ENCODE measurements at places on chromosomes 13 and 19. TPM values are rescaled to one million over a fixed set of nuclear protein-coding genes. Genes with fewer than 3 reads are reported as not detected.

Gene ZNF665
- 6.6 TPM for total RNA-seq

- no peak overlapping the region for H3K4me3 ChIP-seq
- H3K36me3 ChIP-seq, result no peaks in the 10 kb centered on the region
- no peak for DNase-seq
- H3K27me3 ChIP-seq, result no peaks in the 10 kb centered on the region
Observed at GRCh38 chr13:35947315-35947714, 183.9 kb downstream of the DCLK1 start.

- H3K27me3 ChIP-seq, result peaks cover 27% of the 10 kb centered on the region
- no peak overlapping the region for H3K4me3 ChIP-seq
- DNase-seq, result peak; percentile 60
- peaks cover 4% of the 10 kb centered on the region for H3K4me1 ChIP-seq
- H3K36me3 ChIP-seq, result no peaks in the 10 kb centered on the region
Observed at GRCh38 chr13:113562085-113562749, 22.3 kb upstream of the TFDP1 start.

DNA sequence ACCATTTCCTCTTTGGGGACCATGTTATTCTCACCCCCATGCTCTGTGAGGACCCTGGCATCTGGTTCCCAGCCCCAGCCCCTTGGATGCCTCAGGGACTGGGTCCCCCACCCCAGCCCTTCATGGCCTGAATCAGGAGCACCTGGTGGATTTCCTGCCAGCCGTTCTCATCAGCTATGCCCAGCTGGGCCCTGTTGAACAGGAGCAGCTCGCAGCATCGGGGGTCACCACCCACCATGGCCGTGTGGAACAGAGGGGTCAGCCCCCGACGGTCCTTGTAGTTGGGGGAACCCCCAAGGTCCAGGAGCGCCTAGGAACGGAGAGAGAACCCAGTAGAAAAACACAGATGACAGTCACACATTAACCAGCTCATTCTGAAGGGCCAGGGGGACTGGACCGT, 7.8 kb downstream of the SHANK1 start:
- no peak for DNase-seq
- no peak overlapping the region for H3K4me3 ChIP-seq
- H3K27ac ChIP-seq, result no peak overlapping the region
- H3K4me1 ChIP-seq, result peaks cover 22% of the 10 kb centered on the region
- H3K27me3 ChIP-seq, result peaks cover 3% of the 10 kb centered on the region

Gene FFAR2
- not detected for total RNA-seq

DNA sequence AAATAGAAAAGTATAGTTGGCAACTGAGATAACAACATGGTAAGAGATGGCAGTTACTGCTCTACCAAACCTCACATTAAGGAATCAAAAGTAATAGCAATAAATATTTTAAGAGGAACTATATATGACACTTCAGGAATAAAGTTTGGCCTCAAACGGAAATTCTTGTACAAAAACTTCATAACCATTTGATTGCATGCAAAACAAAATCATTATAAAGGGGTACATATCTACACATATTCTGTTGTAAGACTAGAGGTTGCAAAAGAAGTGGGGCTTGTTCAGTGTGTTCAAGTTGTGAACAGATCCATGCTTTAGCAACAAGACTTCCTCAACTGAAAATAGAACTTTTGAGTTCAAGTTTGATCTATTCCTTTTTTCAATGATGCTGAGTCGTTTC, 133.5 kb upstream of the MIR17HG start:
- H3K36me3 ChIP-seq, result no peaks in the 10 kb centered on the region
- no peak for DNase-seq
- H3K4me3 ChIP-seq, result no peak overlapping the region
- no peak overlapping the region for H3K27ac ChIP-seq
- H3K27me3 ChIP-seq, result peaks cover 46% of the 10 kb centered on the region

DNA sequence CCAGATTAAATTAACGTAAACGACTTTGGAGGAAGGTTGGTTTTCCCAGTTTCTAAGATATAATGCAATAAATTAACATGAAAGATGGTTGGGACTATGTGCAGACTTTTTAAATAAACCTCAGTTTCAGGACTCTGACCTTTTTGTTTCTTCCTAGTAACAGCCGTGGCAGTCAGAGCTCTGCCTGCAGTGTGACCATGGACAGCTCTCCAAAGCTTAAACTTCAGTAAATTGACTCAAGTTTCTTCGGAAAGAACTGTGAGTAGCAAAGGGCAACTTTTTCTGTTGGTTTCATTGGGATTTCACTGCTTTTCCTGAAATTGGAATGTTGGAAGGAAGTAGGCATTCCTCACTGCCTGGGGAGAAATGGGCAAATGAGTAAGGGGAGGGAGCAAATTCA, 4.1 kb downstream of the USP29 start:
- DNase-seq, result no peak
- no peaks in the 10 kb centered on the region for H3K36me3 ChIP-seq
- H3K4me3 ChIP-seq, result no peak overlapping the region
- H3K27ac ChIP-seq, result no peak overlapping the region
- H3K27me3 ChIP-seq, result peaks cover 39% of the 10 kb centered on the region

GRCh38 chr13:27161980-27162379, 9.6 kb downstream of the USP12 start:
- no peak overlapping the region for H3K27ac ChIP-seq
- no peak overlapping the region for H3K4me3 ChIP-seq
- H3K36me3 ChIP-seq, result peaks cover 38% of the 10 kb centered on the region
- no peaks in the 10 kb centered on the region for H3K27me3 ChIP-seq
- DNase-seq, result no peak
- peaks cover 62% of the 10 kb centered on the region for H3K4me1 ChIP-seq

DNA sequence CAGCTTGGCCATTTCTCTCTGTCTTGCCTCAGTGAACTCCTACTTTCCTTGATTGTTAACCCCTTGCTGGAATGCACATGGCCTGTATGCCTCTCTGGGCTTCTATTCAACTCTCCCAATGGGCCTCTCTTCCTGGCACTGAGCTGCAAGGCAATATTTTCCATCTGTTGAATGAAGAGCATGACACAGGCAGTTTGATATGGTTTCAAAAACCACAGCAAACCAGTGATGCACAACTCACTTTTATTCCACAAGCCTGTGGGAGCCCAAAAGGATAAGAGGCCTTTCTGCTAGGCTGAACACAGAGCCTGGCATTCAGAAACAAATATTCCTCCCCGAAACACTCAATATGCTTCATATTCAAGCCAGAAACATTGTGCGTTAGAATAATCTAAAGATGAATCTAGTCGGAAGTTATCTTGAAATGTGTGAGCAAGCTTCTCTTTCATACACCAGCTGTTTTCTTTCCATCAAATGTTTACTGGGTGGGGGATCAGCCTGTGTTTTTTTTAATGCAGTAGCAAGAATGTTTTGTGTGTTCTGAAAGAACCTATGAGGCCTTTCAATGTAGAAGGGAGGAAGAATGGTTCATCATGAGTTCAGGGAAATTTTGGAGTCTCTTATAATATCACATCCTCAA, 443.1 kb upstream of the SPRY2 start:
- no peaks in the 10 kb centered on the region for H3K36me3 ChIP-seq
- no peaks in the 10 kb centered on the region for H3K27me3 ChIP-seq
- no peak for DNase-seq
- no peak overlapping the region for H3K27ac ChIP-seq

- H3K27me3 ChIP-seq, result no peaks in the 10 kb centered on the region
- H3K4me1 ChIP-seq, result no peaks in the 10 kb centered on the region
- DNase-seq, result no peak
- no peak overlapping the region for H3K27ac ChIP-seq
- H3K36me3 ChIP-seq, result no peaks in the 10 kb centered on the region
- H3K4me3 ChIP-seq, result no peak overlapping the region
Observed at GRCh38 chr13:96946709-96947311, 47.5 kb downstream of the OXGR1 start.

Gene PEAK3
- not detected for total RNA-seq

Gene RASA3
- 26.5 TPM for total RNA-seq

DNA sequence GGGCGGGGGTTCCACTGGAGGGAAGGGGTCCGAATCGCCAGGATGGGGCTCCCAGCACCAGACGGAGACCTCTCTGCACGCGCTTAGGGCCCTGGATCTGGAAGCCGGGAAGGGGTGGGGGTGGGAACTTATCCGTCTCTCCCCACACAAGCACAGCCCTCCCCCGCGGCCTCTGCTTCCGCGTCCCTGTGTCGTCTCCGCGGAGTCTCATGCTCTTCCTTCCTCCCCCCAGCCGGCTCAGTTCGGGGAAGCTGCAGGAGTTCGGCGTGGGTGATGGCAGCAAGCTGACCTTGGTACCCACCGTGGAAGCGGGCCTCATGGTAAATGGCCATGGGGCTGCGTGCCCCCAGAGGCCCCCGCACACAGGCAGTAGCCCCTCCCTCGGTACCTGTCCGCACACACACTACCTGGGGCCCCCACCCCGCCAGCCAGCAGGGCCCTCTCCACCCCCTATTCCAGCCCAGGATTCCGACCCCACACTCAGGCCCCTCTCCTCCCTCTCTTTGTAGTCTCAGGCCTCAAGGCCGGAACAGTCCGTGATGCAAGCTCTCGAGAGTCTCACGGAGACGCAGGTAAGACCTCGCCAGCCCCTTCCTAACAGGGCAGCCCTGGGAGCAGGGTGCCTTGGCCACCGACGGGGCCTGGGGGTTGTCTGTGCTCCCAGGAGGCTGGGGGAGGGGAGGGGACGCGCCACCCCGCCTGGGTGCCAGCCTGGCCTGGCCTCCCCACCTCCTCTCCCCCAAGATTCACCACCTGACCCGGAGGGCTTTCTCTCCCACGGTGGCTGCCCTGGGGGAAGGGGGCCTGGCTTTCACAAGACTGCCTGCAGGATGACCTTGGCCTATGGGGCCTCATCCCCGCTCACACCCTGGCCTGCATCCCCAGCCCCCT, 3.2 kb downstream of the MIDN start:
- peak; percentile 73 for DNase-seq
- H3K27ac ChIP-seq, result peak overlapping the region; percentile 93
- peaks cover 9% of the 10 kb centered on the region for H3K4me1 ChIP-seq
- H3K36me3 ChIP-seq, result peaks cover 17% of the 10 kb centered on the region
- H3K27me3 ChIP-seq, result no peaks in the 10 kb centered on the region

GRCh38 chr19:46953955-46954501, 65.6 kb upstream of the NPAS1 start:
- H3K36me3 ChIP-seq, result peaks cover 4% of the 10 kb centered on the region
- no peak overlapping the region for H3K4me3 ChIP-seq
- no peaks in the 10 kb centered on the region for H3K27me3 ChIP-seq
- H3K4me1 ChIP-seq, result peaks cover 48% of the 10 kb centered on the region
- peak overlapping the region; percentile 89 for H3K27ac ChIP-seq

GRCh38 chr13:33114146-33114545, 97.9 kb downstream of the KL start:
- H3K4me3 ChIP-seq, result no peak overlapping the region
- no peaks in the 10 kb centered on the region for H3K36me3 ChIP-seq
- H3K4me1 ChIP-seq, result no peaks in the 10 kb centered on the region
- H3K27ac ChIP-seq, result no peak overlapping the region
- no peaks in the 10 kb centered on the region for H3K27me3 ChIP-seq

GRCh38 chr13:108463340-108463739, 166.1 kb upstream of the MYO16 start:
- no peaks in the 10 kb centered on the region for H3K36me3 ChIP-seq
- DNase-seq, result no peak
- H3K27me3 ChIP-seq, result peaks cover 6% of the 10 kb centered on the region
- no peak overlapping the region for H3K4me3 ChIP-seq
- H3K4me1 ChIP-seq, result no peaks in the 10 kb centered on the region
- H3K27ac ChIP-seq, result no peak overlapping the region

GRCh38 chr19:45953676-45954075, 20.0 kb downstream of the NOVA2 start:
- no peak overlapping the region for H3K27ac ChIP-seq
- H3K4me3 ChIP-seq, result no peak overlapping the region
- no peak for DNase-seq
- peaks cover 4% of the 10 kb centered on the region for H3K4me1 ChIP-seq

- peaks cover 15% of the 10 kb centered on the region for H3K4me1 ChIP-seq
- H3K36me3 ChIP-seq, result peaks cover 5% of the 10 kb centered on the region
- H3K4me3 ChIP-seq, result no peak overlapping the region
- H3K27me3 ChIP-seq, result no peaks in the 10 kb centered on the region
- H3K27ac ChIP-seq, result no peak overlapping the region
Observed at GRCh38 chr19:3665681-3666544, 34.4 kb downstream of the PIP5K1C start.

GRCh38 chr19:53195265-53195903, 2.2 kb upstream of the ZNF665 start:
- H3K4me3 ChIP-seq, result no peak overlapping the region
- H3K27ac ChIP-seq, result no peak overlapping the region
- H3K36me3 ChIP-seq, result peaks cover 58% of the 10 kb centered on the region
- DNase-seq, result peak; percentile 65
- peaks cover 14% of the 10 kb centered on the region for H3K4me1 ChIP-seq
- no peaks in the 10 kb centered on the region for H3K27me3 ChIP-seq

Gene ADGRE1
- total RNA-seq, result 0.88 TPM

All from activated naive CD8-positive, alpha-beta T cell treated with anti-CD3 and anti-CD28 coated beads for 36 hours (primary cell).